ENCODE measurements at places on chromosomes 11 and 22. TPM values are rescaled to one million over a fixed set of nuclear protein-coding genes. Genes with fewer than 3 reads are reported as not detected.

- no peak for DNase-seq
- no peak overlapping the region for H3K27ac ChIP-seq
- H3K4me3 ChIP-seq, result no peak overlapping the region
- H3K36me3 ChIP-seq, result no peaks in the 10 kb centered on the region
- peaks cover 26% of the 10 kb centered on the region for H3K4me1 ChIP-seq
These were observed 2.5 kb downstream of the UPK2 start for GRCh38 chr11:118958577-118958976.

- DNase-seq, result no peak
- H3K4me3 ChIP-seq, result no peak overlapping the region
- H3K36me3 ChIP-seq, result no peaks in the 10 kb centered on the region
- H3K4me1 ChIP-seq, result peaks cover 12% of the 10 kb centered on the region
- H3K27ac ChIP-seq, result no peak overlapping the region
These were observed 215.3 kb upstream of the TBCEL start for GRCh38 chr11:120808616-120809050.

The KRTAP5-1 gene
- not detected for total RNA-seq

The MRGPRD gene
- total RNA-seq, result not detected

The FOLR1 gene
- total RNA-seq, result 5.0 TPM
